Caco-2 (cell line): ENCODE measurements at places on chromosomes 6 and 20. TPM values are rescaled to one million over a fixed set of nuclear protein-coding genes. Genes with fewer than 3 reads are reported as not detected.

DNA sequence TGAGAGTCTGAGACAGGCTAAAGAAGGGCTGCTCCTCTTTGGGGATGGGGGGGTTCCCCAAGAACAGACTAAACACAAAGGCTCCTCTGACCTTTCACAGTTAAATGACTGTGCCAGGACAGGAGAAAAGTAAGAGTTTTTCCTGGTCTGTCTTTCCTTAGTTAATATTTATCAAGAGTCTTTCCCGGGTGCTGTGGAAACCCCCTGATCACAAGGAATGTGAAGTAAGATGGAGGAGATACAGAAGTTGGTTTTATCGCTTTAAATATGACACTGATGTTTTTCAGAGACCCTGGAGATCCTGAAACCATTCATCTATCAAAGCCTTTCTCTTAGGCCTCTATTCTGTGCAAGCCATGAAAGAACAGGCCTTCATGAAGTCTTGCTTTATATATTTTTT is 105.8 kb downstream of the RNF144B start:
- no peak for DNase-seq

DNA sequence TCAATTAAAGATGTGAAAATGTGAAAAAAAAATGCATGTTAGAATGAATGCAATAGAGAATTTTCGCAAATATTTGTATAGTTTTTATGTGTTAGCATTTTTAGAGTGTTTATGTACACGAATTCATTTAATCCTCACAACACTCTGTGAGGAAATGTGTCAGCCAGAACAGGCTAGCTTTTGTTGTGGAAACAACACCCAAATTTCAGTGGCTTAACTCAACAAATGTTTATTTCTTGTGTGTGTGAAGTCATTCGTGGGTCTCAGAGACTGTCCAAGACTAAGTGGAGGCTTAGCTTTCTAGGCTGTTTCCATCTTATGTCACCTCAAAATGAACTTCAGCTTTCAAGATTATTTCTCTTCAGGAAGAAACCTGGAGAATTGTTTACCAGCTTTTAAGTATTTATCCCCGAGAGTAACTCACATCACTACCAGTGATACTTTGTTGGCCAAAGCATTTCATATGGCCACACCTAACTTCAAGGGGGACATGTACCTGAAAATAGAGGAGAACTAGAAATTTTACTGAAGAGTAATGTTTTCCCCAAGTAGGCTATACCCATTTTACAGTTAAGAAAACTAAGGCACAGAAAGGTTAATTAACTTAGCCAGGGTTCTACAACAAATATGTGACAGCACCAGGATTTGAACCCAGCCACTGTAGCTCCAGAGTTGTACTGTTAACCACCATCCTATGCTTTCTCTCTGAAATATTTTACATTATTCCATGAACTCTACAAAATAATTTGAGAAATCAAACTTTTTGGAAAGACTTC is 306.1 kb downstream of the QKI start:
- no peak for DNase-seq

DNA sequence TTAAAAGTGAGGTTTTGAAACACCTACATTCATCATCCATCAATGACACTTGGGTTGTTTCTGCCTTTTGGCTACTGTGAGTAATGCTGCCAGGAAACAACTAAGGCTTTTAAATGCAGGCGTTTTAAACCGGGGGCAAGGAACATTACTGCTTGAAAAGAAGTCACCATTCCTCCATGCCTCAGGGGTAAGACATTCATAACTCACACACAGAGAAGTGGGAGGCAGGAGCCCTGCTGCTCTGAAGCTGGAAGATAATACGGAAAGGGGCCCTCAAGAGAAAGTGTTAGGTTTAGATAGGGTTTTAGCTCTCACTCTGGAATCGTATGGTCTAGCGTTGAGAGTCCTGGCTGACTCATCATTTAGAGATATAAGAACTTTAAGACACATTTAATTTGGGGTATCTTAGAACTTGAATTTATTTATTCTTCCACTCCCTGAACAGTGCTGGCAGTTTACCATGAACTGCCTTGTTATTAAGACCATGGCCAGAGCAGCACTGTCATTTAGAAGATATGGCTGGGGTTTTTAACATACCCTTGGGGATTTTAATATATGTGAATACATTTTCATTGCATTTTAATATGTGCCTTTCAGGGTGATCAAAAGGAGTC is 1.8 kb downstream of the TUBB1 start:
- DNase-seq, result no peak

DNA sequence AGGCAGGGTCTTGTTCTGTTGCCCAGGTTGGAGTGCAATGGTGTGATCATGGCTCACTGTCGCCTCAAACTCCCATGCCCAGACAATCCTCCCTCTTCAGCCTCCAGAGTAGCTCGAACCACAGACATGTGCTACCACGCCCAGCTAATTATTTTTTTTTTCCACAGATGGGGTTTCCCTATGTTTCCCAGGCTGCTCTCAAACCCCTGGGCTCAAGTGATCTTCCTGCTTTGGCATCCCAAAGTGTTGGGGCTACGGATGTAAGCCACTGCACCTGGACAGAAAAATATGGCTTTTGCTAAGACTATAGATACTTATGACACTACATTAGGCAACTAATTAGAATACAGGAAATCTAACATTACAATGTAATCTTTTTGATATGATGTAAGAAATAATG is 17.9 kb downstream of the RNF24 start:
- DNase-seq, result no peak

The SLC32A1 gene
- total RNA-seq, result not detected in 2 replicates
